ENCODE measurements at places on chromosomes 5 and 9. TPM values are rescaled to one million over a fixed set of nuclear protein-coding genes. Genes with fewer than 3 reads are reported as not detected.

The GRIN1 gene
- total RNA-seq = not detected

The CDX1 gene
- total RNA-seq = not detected

The GABRA6 gene
- total RNA-seq = not detected

The PHF24 gene
- not detected for total RNA-seq

GRCh38 chr9:77469515-77470231, 178.4 kb downstream of the GNA14 start:
- DNase-seq = no peak

DNA sequence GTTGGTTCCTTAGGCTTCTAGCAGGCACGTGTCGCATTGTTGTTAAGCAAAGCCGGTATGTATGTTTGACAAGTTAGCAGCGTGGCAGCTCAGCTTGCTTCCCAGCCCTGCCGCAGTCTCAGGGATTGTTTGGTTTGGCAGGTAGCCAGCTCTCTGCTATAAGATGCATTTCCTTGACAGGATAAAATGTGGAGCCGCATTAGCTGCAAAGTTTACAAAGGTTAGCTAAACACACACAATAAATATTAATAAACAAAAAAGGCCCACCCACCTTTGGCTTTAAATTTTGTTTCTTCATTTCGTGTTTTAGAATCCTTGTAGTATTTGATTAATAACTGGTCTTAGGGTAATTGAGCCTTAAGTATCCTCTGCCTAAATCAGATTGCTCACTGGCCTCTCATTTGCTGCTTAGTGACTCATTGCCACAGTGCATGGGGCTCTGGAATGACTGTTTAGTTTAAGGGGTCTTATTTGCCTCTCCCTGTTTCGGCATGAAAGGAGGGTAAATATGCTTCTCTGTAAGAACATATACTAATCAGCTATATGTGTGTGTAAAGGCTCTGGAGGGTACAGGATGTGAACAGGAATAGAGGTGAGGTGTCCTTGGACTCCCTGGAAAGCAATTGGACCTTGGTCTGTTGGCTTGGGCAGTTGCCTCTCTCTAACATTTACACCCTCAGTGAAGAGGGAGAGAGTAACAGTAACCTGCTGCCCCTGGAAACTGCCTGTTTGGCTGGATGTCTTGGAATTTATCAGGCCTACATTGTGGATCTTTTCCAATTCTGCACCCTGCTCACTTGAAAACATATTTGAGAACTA, 122.0 kb downstream of the GDNF start:
- DNase-seq = no peak

DNA sequence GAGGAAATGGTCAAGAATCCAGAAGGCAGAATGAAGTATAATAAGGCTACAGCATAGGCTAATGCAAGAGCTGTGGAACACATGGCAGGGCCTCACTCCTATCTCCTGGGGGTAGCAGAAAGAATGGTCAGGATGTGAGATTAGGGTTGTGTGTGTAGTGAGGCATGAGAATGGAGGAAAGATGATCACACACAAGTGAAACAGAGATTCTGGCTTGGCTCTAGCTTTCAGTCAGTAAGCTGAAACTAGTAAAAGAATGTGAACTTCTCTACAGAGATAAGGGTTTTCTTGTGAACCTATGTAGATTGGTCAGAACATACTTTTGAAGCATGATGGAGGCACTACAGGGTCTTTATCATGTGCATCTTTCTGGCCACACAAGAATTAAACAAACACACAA, 298.8 kb downstream of the ASTN2 start:
- DNase-seq = no peak

DNA sequence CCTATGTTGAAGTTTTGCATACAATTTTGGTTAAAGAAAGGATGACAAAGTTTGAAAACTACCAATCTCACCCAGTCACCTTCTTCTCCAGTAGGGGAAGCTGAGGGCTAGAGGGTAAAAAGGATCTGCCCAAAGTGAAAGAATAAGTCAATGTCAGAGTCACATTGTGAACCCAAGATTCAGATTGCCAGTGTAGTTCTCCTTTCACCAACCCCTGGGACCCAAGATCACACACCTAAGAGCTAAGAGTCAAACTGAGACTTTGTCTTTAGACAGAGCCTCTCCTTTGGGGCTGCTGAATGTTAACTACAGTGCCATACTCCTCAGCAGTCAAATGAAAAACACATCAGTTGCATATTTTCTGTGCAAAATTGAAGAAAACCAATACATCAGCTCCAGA, 210.6 kb downstream of the ATP10B start:
- no peak for DNase-seq

- DNase-seq = no peak
These were observed 144.9 kb downstream of the FAM114A2 start for GRCh38 chr5:153893817-153894216.

GRCh38 chr5:135246605-135246922, 152.5 kb downstream of the MACROH2A1 start:
- DNase-seq = peak; percentile 36

DNA sequence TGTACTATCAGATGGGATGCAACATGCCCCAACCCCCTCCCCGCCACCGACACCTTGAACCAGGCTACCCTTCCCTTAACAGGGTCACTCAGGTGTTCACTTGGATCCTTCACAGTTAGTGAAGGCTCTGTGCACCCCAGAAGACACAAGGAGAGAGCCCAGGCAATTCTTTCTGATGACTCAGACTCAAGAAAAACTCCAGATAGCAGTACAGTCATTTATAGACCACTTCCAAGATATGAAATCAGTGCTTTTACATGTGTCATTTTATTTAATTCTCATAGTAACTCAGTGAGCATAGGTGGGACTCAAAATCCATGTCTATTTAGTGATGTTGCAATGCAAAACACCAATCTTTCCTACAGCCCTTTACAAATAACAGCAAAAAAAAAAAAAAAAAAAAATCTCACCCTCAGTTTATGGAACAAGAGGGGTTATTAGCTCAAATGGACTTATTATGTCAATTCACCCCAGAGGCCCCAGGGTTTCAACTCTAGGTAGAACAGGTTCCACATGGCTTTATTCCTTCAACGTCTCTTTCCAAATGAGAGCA, 71.9 kb downstream of the FOXD1 start:
- no peak for DNase-seq

GRCh38 chr9:131976157-131977108, 103.2 kb downstream of the MED27 start:
- no peak for DNase-seq

GRCh38 chr9:35615981-35616680, 2.1 kb downstream of the CD72 start:
- DNase-seq = no peak

Data from activated CD8-positive, alpha-beta memory T cell treated with anti-CD3 and anti-CD28 coated beads, Interleukin-2, amount 10 ng/mL, durations not matched to agents 7 days and 5 days (primary cell).